Pancreas (tissue), 10 donors: ENCODE measurements at places on chromosomes 12 and 14. TPM values are rescaled to one million over a fixed set of nuclear protein-coding genes. Genes with fewer than 3 reads are reported as not detected.

- no peak overlapping the region for H3K4me3 ChIP-seq
- H3K4me1 ChIP-seq: no peaks in the 10 kb centered on the region
- no peaks in the 10 kb centered on the region for H3K36me3 ChIP-seq
- H3K27me3 ChIP-seq: no peaks in the 10 kb centered on the region
- H3K27ac ChIP-seq: no peak overlapping the region
These were observed 126.6 kb downstream of the HELB start for GRCh38 chr12:66428870-66429269.

GRCh38 chr14:105144026-105144665, 24.4 kb downstream of the JAG2 start:
- H3K27me3 ChIP-seq: no peaks in the 10 kb centered on the region
- H3K4me1 ChIP-seq: no peaks in the 10 kb centered on the region
- H3K27ac ChIP-seq: no peak overlapping the region
- no peaks in the 10 kb centered on the region for H3K36me3 ChIP-seq

DNA sequence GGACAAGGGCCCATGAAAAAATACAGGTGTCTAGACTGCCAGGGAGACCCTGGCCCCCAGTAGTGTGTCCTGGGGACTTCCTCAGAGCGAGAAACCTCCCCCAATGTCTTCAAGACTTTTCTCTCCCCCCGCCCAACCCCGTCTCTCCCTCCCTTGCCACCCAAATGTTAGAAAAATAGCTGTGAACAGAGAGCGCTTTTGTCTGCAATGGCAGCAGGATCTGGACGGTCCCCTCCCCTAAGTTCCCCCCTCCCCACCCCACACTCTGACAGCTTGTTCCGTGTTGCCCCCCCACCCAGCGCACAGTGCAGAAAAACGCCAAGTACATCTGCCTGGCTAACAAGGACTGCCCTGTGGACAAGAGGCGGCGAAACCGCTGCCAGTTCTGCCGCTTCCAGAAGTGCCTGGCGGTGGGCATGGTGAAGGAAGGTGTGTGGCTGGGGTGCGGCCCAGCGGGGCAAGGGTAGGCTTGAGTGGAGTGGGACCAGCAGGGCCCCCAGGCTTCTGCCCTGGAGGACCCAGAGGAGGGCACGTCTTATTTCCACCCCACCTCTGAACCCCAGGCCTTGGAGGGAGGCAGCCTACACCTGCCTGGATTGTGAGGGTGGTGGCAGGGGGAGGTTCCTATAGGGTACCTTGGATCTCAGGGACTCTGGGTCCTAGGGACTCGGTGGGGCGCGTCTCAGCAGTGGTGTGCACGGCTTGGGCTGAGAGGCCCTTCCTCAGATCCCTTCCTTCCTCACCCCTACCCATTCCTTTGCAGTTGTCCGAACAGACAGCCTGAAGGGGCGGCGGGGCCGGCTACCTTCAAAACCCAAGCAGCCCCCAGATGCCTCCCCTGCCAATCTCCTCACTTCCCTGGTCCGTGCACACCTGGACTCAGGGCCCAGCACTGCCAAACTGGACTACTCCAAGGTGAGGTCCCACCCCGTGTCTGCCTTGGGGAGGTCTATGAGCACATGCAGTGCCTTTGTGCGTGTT, 4.8 kb downstream of the NR4A1 start:
- H3K27me3 ChIP-seq: no peaks in the 10 kb centered on the region
- DNase-seq: peak; percentile 8
- peaks cover 4% of the 10 kb centered on the region for H3K4me1 ChIP-seq
- H3K4me3 ChIP-seq: no peak overlapping the region

DNA sequence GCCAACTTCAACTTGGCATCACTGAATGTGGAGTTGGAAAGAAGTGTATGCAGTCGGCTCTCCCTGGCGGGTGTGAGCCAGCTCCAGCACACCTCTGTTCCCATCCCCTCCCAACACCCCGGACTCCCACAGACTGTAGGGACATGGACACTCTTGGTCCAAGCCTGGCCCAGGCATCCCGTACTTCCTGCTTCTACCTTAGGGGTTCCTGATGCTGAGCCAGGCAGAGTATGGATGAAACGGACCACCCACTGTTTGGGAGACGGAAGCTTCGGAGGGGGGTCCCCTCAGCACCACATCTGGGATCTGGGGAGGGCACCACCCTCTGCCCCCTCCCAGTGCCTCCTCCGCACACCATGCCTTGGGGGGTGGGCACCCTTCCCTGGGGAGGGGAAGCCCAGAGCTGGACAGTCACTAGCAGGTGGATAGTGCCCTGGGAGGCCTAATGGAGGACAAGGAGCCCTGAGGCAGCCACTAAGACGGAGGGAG, 62.0 kb downstream of the LGMN start:
- no peak for DNase-seq
- H3K36me3 ChIP-seq: no peaks in the 10 kb centered on the region
- H3K4me3 ChIP-seq: no peak overlapping the region
- no peak overlapping the region for H3K27ac ChIP-seq
- H3K27me3 ChIP-seq: no peaks in the 10 kb centered on the region

GRCh38 chr14:38391334-38391733, 135.4 kb upstream of the CLEC14A start:
- no peak for DNase-seq
- no peaks in the 10 kb centered on the region for H3K27me3 ChIP-seq
- no peak overlapping the region for H3K4me3 ChIP-seq
- no peaks in the 10 kb centered on the region for H3K4me1 ChIP-seq

- no peak overlapping the region for H3K27ac ChIP-seq
- H3K27me3 ChIP-seq: no peaks in the 10 kb centered on the region
- peaks cover 7% of the 10 kb centered on the region for H3K4me1 ChIP-seq
- no peaks in the 10 kb centered on the region for H3K36me3 ChIP-seq
- no peak overlapping the region for H3K4me3 ChIP-seq
These were observed 208.6 kb downstream of the BTG1 start for GRCh38 chr12:91937009-91937408.

DNA sequence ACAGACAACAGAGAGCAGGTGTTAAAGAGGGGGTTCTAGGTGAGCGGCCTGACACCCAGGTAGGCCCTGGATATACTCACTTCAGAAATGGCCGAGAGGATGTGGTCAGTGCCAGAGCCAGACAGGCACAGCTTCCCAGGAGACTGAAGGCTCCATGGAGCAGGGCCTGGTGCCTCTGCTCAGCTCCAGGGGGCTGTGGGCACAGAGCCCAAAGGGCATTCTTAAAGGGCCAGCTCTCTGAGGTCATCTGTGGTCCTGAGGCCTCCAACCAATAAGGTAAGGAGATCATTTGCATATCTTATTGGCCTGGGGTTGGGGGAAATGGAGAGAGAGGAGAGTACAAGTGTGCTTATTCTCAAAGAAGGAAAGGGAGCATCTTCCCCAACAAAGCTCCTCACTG, 9.7 kb upstream of the PCK2 start:
- no peaks in the 10 kb centered on the region for H3K36me3 ChIP-seq
- no peak overlapping the region for H3K27ac ChIP-seq
- no peaks in the 10 kb centered on the region for H3K27me3 ChIP-seq
- no peak for DNase-seq

GRCh38 chr12:49762468-49762847, 21.1 kb downstream of the TMBIM6 start:
- H3K27me3 ChIP-seq: no peaks in the 10 kb centered on the region
- H3K4me1 ChIP-seq: no peaks in the 10 kb centered on the region
- DNase-seq: no peak
- H3K4me3 ChIP-seq: no peak overlapping the region
- H3K27ac ChIP-seq: no peak overlapping the region

GRCh38 chr12:92130999-92131398, 14.6 kb downstream of the BTG1 start:
- no peaks in the 10 kb centered on the region for H3K36me3 ChIP-seq
- no peaks in the 10 kb centered on the region for H3K27me3 ChIP-seq
- H3K4me1 ChIP-seq: peaks cover 46% of the 10 kb centered on the region
- H3K4me3 ChIP-seq: no peak overlapping the region

DNA sequence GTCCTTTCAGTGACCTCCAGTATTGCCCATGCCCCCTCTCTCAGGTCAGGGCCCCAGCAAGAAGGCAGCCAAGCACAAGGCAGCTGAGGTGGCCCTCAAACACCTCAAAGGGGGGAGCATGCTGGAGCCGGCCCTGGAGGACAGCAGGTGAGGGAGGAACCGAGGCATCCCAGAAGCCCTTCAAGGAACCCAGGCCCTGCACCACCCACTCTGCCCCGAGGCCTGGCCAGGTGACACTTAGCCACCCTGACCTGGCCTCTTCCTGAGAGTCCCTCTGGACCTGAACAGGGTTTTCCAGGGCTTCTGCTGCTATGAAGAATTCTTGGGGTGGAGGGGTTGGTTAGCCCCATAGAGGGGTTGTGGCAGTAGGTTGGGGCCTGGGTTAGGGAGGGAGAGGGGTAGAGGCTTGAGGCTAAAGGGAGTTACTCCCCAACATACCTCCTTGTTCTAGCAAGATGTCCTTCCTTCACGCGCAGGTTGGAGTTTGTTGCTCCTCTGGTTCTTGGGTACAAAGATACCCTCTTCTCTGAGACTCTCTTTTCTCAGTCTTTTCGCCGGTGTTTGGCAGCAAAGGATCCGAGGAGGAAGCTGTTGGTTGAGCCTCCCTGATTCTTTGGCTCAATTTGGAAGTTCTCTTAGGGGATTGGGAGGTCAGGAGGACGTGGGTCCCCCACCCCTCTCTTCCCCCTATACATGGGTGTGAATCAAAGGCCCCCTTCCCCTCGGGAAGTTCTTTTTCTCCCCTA, 2.1 kb downstream of the TARBP2 start:
- H3K4me1 ChIP-seq: peaks cover 17% of the 10 kb centered on the region
- H3K36me3 ChIP-seq: no peaks in the 10 kb centered on the region
- no peak overlapping the region for H3K4me3 ChIP-seq

GRCh38 chr12:100381379-100381778, 24.5 kb downstream of the SLC17A8 start:
- no peak overlapping the region for H3K4me3 ChIP-seq
- H3K27ac ChIP-seq: no peak overlapping the region
- no peak for DNase-seq
- no peaks in the 10 kb centered on the region for H3K4me1 ChIP-seq
- H3K36me3 ChIP-seq: no peaks in the 10 kb centered on the region

- H3K27ac ChIP-seq: no peak overlapping the region
- H3K36me3 ChIP-seq: peaks cover 23% of the 10 kb centered on the region
- H3K4me3 ChIP-seq: no peak overlapping the region
- no peak for DNase-seq
- no peaks in the 10 kb centered on the region for H3K4me1 ChIP-seq
These were observed 25.3 kb downstream of the GNS start for GRCh38 chr12:64733857-64734256.

DNA sequence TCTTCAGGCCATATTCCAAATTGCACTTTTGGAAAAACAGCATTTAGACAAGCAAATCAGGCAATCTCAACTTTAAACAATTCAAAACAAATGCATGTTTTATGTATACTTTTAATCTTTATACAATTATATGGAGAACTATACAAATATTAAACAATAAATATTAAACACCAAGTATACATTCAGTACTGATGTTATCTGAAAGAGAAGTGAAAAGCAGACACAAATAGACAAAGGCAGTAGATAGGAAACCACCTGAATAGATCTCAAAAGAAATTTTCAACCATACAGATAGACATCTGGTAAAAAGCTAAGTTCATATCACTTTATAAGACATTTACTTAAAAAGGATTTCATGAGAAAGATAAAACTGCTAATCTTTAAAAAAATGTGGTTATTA, 65.2 kb downstream of the ZC3H14 start:
- H3K36me3 ChIP-seq: no peaks in the 10 kb centered on the region
- H3K4me1 ChIP-seq: no peaks in the 10 kb centered on the region
- no peak for DNase-seq
- H3K27me3 ChIP-seq: no peaks in the 10 kb centered on the region
- no peak overlapping the region for H3K27ac ChIP-seq
- no peak overlapping the region for H3K4me3 ChIP-seq

GRCh38 chr14:106511800-106512198, 985.4 kb downstream of the TMEM121 start:
- H3K4me1 ChIP-seq: no peaks in the 10 kb centered on the region
- no peak overlapping the region for H3K4me3 ChIP-seq
- H3K36me3 ChIP-seq: no peaks in the 10 kb centered on the region
- H3K27ac ChIP-seq: no peak overlapping the region

DNA sequence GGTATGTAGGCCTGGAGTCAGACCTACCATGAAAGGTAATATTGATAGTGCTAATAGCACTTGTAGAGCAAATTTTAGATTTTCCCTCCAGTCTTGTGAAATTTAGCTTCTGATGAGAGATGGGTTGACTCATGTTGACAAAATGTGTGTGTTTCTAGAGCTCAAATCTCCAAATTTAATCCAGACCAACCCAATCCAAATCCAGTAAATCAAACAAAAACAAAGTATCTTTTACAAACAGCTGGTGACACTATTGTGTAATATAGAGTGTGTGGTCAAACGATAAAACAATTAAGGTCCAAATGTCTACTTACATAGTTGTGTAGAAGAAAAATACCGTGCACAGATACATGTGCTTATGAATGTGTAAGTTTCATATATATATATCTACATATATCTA, 63.4 kb upstream of the KITLG start:
- H3K4me1 ChIP-seq: no peaks in the 10 kb centered on the region
- no peaks in the 10 kb centered on the region for H3K27me3 ChIP-seq
- no peak overlapping the region for H3K4me3 ChIP-seq

GRCh38 chr12:93582351-93582750, 9.9 kb downstream of the SOCS2 start:
- H3K27ac ChIP-seq: no peak overlapping the region
- no peaks in the 10 kb centered on the region for H3K36me3 ChIP-seq
- DNase-seq: no peak

DNA sequence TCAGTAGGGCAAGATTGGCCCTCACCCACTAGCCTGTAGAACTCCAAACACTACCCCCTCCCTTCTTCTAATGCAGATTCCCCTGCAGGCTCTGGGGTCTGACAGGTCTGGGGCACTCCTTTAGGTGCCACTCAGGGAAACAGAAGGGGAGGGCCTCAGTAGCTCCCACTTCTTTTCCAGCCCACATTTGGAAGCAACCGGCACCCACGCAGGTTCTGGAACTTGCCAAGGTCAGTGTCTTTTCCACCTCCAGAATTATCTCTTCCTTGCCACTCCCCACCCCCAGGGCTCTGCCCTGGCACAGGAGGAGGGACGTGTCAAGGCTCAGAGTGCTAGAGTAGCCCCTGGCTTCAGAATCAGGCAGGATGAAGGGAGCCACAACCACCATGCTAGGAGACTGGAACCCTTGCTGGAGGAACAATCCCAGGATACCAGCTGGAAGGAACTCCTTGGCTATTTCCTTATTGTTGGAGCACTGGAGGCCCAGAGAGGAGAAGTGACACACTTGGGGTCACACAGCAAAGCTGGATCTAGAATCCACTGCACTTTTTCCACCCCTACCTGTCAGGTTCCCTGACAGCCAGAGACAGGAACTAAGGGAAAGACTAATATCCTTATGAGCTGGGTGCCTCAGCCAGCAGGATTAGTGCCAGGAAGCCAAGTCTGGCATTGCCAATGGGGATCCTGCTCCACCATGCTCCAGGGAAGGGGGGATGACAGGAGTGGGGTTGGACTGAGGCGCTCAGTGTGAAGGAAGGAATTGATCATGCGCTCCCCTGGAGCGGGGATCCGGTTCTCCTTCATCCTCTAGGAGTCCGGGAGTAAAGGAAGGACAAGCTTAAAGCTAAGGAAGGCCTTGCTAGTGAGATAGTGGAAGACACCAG, 1.8 kb upstream of the FIGNL2 start:
- H3K4me3 ChIP-seq: no peak overlapping the region
- no peaks in the 10 kb centered on the region for H3K27me3 ChIP-seq
- DNase-seq: no peak
- H3K27ac ChIP-seq: no peak overlapping the region
- H3K4me1 ChIP-seq: peaks cover 7% of the 10 kb centered on the region

The PAPLN gene
- polyA plus RNA-seq: 2.9 TPM

The IL22 gene
- polyA plus RNA-seq: not detected

The IL23A gene
- 1.3 TPM for polyA plus RNA-seq

The NRXN3 gene
- 1.5 TPM for polyA plus RNA-seq

The PLA2G1B gene
- polyA plus RNA-seq: 7,592 TPM
